WTC11 (cell line): ENCODE measurements at places on chromosomes 7 and 10. TPM values are rescaled to one million over a fixed set of nuclear protein-coding genes. Genes with fewer than 3 reads are reported as not detected.
A peak's percentile ranks its signal among the peaks of the same experiment; 100 is the strongest.

GRCh38 chr10:46306516-46307184 lies 19.9 kb downstream of the ANTXRL start:
- DNase-seq = no peak

DNA sequence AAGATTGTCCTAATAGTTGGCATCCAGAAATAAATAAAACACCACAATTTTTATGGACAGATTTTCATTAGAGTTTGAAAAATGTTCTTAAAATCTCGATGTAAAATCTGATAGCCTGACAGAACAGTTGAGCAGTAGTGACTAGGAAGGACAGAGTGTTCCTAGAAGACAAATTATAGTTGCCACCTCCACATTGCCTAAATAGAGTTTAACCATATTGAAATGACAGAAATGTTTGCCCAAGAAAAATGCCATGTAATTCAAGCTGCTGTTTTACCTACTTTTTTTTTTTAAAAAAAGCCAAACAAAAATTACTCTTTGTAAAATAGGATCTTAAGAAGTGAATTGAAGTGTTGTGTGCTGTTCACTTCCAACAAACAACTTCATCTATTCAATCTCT lies 8.9 kb upstream of the HERC4 start:
- DNase-seq = no peak

DNA sequence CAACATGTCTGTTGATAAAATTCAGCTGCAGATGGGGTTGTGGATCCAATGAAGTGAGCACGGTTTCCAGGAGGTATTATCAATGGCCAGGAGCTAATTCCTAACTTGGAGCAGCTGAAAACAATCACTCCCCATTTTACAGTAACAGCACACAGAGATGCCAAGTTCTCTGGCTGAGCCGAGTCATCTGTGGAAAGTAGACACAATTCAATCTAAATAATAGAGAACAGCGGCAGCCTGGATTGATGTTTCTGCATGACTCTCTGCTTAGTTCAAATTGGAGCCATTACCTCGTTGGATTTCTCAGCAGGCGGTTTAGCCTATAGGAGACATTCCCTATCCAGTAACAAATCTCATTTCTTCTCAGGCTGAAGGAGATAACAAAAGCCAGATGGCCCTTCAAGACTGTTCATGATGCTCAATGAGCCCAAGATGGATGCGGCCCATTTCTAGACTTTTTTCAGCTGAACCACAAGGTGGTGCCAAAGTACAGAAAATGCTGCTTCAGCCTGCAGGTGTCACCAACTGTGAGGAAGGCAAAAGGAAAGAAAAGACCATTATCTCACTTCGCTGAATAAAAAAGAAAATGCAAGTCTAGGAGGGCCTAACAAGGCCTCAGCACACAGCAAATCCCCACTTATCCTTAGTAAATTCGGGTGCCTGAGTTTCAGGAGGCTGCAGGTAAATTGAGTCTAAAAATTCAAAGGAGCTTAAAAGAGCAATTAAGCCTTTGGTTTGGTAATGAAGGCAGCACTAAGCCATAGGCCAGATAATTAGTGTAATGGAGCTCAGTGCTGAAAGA lies 83.7 kb downstream of the SLC16A9 start:
- peak; percentile 22 for DNase-seq

- peak; percentile 71 for DNase-seq
Measured at GRCh38 chr7:42236266-42236975, 588 bp downstream of the GLI3 start.

- no peak for DNase-seq
Measured at GRCh38 chr7:138247568-138248333, 171.5 kb downstream of the AKR1D1 start.

DNA sequence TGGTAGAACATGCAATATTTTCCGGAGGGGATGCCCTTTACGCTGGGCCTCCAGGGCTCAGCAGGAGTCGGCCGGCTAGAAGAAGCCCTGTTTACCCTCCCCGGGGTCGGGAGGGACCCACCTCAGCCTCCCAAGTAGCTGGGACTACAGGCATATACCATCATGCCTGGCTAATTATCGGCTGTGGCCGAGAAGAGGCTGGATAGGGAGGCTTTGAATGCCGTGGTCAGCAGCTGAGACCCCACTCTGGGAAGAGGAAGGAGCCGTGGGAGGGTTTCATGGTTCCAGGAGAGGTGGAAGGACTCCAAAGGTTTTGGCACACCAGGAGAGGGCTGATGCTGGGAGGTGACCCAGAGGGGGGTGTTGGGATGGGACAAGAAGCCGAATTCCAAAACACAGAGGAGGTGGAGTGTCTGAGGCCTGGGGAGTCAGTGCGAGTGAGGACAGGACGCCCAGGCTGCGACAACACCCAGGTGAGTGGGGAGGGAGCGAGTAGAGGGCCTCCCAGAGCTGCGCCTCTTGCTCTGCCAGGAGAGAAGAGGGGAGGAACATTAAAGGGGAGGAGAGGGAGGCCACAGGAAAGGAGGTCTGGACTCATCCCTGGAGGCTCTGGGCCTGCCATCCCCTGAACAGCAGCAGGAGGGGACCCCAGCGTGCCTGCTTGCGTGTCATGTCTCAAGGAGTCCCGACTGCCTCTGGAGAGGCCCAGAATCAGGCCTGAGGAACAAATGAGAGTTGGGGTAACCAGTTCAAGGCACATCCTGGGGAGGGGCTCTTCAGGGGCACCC lies 19.6 kb downstream of the GRID2IP start:
- DNase-seq = no peak

DNA sequence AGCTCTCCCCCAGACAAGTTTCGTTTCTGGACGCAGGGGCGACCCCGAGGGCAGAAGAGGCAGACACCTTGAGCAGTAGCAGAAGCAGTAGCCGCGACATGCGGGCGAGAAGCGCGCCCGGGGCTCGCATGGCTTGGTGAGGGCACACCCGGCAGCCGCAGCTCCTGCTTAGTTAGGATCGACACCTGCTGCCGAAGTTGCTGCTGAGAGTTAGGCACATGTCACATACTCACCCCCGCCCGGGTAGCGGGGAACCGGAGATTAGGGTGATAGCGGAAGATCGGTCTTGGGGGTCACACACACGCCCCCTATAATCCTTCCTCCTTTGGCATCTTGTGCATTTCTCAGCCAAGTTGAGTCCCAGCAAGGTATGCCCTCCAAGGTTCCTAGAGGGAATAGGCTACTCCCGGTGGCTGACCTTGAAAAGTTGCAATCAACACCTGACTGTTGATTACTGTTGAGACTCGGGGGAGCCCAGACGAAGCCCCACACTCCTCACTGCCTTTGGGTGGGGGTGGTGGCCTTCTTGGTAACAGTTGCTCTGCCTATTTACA lies 668 bp downstream of the GPR37 start:
- DNase-seq = peak; percentile 41

GRCh38 chr10:62000726-62001125 lies 99.2 kb downstream of the ARID5B start:
- no peak for DNase-seq

- peak; percentile 48 for DNase-seq
Measured at GRCh38 chr10:97676770-97677581, 10.1 kb downstream of the AVPI1 start.

DNA sequence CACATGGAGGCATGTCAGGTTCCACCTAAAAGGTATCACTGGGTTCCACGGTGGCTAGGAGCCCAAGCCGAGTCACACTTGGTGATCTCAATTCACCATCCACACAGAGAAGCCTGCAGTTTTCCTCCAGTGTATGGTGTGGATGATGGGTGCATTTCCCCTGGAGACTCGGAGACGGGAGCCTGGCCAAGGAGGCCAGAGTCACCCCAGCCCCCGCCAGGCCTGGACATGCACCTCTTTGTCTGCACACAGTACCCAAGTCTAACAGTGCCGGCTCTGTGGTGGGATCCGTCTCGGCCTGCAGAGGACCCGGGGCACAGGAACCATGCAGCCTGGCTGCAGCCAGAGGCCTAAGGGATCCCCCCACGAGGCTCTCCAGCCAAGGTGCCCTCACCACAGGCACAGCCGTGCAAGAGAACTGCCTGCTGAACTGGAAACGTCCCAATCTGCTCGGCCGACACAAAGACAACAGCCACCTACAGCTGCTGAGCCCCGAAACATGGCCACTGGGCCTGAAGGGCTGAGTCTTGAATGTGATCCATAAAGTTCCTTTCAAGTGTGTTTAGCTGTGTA lies 75.2 kb downstream of the DIP2C start:
- no peak for DNase-seq

DNA sequence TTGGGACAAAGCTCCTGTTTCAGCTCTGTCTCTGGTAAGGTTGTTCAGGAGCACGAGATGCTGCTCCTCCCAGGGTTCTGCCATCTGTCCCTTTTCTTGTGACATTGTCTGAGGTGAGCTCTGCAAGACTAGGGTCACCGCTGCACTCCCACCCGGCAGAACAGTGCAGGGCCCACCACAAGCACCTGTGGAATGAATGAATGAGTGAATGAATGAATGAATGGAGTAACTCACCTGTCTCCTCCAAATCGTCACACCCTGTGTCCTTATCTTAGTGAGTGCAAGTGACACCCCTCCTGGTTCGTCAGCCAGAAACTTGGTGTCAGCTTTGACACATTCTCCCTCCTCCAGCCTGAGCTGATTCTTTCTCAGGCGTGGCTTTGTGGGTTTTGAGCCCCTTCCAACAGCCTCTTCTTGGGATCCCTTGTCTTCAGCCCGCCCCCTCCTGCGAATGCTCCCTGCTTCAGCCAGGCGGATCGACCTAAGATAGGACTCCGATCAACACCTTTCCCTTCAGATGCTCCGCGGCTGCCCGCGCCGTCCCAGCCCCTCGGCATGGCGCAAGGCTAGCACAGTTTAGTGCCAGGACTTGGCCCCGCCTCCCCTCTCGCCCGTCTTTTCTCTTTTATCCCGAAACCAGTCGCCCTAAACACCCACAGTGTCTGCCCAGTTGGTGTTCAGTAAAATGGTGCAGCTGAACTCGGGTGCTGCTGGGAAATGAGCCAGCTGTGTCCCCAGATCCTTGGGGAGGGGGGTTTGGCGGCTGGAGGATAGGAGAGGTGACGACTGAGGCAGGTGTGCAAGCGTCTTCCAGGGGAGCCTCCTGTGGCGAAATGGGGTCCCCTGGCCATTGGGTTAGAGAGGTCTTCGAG lies 89.3 kb downstream of the BEND7 start:
- peak; percentile 54 for DNase-seq

GRCh38 chr10:86773498-86773897 lies 17.1 kb downstream of the BMPR1A start:
- DNase-seq = no peak

DNA sequence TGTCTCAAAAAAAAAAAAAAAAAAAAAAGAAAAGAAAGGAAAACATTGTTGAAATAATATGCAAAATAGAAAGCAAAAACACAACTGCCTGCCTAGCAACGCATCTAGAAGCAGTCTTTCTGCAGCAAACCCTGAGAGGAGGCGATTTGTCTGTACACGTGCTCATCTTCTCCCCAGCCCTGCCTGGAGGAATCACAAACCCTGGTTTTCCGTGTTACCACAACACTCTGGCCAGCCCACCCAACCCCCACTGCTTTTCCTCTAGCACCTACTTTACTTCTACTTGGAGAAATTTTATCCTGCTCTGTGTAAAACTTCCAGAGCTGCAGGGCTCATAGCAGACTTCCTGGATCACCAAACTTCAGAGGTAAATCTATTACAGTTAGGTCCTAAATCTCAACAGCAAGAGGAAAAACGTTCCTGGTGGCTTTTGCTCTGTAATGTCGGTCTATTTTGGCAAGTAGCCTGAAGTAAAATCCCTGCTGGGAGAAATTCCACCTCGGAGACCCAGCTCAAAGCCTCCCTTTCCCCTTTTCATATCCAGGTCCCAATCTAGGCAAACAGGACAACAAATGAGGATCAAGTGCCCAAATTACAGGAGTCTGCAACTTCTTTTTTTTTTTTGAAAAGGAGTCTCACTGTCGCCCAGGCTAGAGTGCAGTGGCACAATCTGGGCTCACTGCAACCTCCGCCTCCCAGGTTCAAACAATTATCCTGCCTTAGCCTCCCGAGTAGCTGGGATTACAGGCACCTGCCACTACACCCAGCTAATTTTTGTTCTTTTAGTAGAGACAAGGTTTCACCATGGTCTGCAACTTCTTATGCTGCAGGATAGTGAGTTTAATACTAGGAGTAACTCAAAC lies 91.6 kb downstream of the DNMBP start:
- DNase-seq = peak; percentile 73

DNA sequence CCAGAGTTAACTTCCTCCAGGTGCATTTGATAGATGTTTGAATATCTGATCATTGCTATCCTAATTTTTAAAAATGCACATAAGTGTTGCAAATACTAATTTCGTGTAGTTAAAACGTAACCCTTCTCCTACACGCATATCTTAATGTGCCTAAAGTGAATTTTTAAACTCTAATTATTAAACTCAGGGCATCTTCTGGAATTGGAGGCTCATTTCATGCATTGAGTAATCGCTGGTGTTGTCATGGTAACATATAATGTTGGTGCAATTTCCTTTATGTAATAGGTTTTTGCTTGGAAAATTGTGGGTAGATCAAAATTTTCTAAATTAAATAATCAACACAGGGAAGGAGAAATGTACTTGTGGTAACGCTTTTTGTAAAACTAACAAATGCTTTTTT lies 56.2 kb downstream of the ARMC3 start:
- DNase-seq = no peak

GRCh38 chr7:134589491-134589941 lies 40.6 kb downstream of the AKR1B15 start:
- DNase-seq = no peak

Gene FAM131B
- 24.0 to 26.3 TPM (median 25.3 TPM) in 3 replicates for total RNA-seq

Gene AGFG2
- total RNA-seq = 6.4 to 7.4 TPM (median 7.4 TPM) in 3 replicates

Gene ZWINT
- 66.9 to 67.8 TPM (median 67.8 TPM) in 3 replicates for total RNA-seq

Gene AZGP1
- total RNA-seq = 1.6 to 2.7 TPM (median 1.8 TPM) in 3 replicates

Gene RBP4
- total RNA-seq = 1.8 to 2.7 TPM (median 2.2 TPM) in 3 replicates

Gene PHYH
- total RNA-seq = 22.5 to 35.1 TPM (median 32.0 TPM) in 3 replicates
